ENCODE measurements at places on chromosomes 13 and 19.

DNA sequence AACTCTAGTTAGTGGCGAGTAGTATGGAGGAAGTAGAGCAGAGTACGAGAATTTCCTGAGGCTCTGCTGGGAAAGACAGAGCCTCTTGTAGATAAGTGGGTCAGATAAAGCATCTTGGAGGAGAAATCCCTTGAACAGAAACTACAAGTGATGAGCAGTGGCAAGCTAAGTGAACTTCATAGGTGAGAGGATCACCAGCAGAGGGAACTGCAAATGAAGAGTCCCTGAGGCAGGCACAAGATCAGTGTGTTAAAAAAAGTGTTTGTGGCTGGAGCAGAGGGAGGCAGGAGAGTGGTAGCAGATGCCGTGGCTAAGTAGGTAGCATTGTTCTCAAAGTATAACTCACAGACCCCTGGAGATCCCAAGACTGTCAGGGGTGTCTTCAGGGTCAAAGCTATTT is 437.6 kb downstream of the HS6ST3 start:
- DNase-seq, result no peak

DNA sequence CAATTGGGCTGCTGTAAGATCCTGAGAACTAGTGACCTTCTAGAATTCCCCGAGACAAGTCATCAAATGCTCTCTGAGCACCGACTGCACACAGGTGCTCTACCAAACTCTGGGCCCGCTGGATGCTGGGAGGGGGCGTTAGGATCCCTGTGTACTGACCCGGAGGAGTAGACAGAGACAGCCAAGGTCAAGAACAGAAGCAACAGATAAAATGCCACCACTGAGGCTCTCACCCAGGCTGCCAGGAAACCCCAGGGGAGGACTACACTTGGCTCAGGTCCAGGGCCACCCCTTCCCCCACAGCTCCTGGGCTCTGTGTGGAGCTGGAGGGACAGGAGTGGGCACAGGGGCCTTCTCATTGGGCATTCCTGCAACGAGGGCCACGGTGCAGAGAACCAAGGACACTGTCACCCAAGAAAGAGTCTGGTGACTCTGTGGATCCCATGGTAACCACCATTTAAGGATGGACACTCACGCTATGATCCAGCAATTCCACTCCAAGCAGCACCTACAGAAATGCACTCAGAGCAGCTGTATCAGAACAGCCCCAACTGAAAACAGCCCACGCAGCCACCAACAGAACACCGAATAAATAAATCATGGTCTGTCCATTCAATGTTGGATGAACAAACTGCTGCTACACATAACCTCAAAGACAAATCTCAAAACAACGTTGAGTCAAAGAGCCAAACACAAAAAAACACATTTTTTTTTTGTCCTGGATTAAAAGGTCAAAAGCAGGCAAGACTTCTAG is 16.8 kb upstream of the SLC35E1 start:
- no peak for DNase-seq

GRCh38 chr13:113845723-113846635 is 17.9 kb downstream of the GAS6 start:
- DNase-seq, result no peak

GRCh38 chr13:94516456-94516855 is 37.0 kb upstream of the DCT start:
- no peak for DNase-seq

DNA sequence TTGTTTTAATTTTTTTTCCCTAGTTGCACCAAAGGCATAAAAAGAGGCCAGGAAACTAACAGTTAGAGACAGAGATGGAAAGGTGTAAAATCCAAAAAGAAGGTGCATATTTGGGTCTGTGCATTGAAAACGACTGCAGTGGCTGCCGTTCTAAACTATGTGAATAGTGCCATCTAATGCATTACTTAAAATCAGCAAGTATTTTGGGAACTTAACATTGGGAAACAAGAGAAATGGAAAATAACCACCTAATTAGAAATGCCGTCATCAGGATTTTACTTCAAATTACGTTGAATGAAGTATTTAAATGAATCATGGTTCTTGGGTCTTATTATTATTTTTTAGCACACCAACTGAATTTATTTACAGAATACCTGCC is 189.5 kb upstream of the MIR17HG start:
- no peak for DNase-seq

DNA sequence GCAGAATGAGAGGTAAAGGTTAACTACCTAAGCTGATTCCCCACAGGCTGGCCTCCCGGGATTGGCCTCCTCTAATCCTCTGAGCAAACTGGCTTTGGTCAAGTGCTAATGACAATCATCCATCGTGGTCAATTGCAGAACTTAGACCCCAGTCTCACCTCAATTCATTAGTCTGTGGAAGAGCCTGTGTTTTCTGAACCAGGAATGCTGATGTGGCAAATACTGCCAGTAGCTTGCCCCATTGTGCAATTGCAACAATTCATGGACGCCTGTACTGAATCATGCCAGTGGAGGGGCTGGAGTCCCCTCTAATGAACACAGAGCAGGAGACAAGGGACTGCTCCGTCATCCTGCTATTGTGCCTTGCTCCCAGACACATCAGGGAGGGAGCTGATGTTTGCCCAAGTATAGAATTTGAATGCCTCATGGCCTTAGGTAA is 1256.5 kb downstream of the EFNB2 start:
- DNase-seq, result no peak

GRCh38 chr19:50167314-50167721 is 4.2 kb upstream of the IZUMO2 start:
- DNase-seq, result no peak

- no peak for DNase-seq
Measured at GRCh38 chr19:35986664-35987570, 8.1 kb upstream of the SDHAF1 start.

GRCh38 chr13:94408314-94409036 is 71.0 kb downstream of the DCT start:
- DNase-seq, result no peak

GRCh38 chr19:55270172-55270942 is 9.6 kb downstream of the HSPBP1 start:
- no peak for DNase-seq

DNA sequence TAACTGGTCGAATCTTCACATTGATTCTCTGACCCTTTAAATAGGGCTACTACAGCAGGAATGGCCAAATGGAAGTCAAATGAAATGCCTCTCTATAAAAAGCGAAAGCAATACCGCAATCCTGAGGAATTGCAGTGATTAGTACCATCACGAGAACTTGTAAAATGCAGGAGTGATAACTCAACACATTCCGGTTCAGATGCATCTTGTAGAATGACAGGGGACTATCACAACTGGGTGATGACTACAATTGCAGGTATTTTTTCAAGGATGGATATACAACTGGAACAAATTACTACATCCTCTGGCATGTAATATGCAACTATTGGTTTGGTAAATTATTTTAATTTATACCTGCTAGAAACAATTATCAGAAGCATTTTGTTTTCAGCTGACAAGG is 140.4 kb downstream of the PCDH20 start:
- DNase-seq, result no peak

GRCh38 chr13:109654341-109655205 is 131.8 kb downstream of the IRS2 start:
- no peak for DNase-seq

GRCh38 chr19:10782795-10783194 is 53.2 kb downstream of the TMED1 start:
- no peak for DNase-seq

DNA sequence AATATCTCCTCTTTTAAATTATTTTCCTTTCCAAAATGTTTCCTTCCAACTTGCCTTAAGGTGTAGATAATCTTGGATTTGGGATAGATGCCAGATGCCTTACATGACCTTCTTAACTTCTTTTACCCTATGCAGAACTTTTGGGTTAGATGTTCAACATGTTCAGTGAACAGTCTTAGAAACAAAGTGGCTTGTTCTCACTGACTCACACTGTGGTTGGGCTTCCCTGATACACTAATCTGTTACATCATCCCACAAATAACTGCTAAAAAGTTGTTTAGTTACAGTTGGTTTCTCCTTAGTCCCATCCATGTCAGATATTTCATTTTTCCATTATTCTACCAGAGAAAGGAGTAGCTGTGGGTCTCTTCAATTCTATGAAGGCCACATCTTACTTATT is 2638.2 kb downstream of the PCDH9 start:
- no peak for DNase-seq

- no peak for DNase-seq
Measured at GRCh38 chr19:30647891-30648720, 275.9 kb downstream of the ZNF536 start.

DNA sequence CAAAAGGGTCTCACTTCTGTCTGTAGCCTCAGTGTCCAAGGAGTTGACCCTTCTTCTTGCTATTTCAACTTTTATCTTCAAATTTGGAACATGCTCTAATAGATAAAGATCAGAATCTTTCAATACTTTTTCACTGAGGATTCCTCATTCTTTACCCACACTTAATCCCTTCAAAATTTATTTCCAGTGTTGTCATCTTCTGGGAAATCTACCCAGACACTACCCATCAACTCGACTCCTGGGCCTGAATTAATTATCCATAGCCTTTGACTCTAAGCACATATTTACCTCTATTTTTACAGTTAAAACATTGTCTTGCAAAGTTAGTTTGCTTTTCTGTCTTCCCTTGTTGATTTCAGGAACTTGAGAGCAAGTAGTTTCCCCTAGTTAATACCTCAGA is 1022.5 kb downstream of the PCDH9 start:
- DNase-seq, result no peak

DNA sequence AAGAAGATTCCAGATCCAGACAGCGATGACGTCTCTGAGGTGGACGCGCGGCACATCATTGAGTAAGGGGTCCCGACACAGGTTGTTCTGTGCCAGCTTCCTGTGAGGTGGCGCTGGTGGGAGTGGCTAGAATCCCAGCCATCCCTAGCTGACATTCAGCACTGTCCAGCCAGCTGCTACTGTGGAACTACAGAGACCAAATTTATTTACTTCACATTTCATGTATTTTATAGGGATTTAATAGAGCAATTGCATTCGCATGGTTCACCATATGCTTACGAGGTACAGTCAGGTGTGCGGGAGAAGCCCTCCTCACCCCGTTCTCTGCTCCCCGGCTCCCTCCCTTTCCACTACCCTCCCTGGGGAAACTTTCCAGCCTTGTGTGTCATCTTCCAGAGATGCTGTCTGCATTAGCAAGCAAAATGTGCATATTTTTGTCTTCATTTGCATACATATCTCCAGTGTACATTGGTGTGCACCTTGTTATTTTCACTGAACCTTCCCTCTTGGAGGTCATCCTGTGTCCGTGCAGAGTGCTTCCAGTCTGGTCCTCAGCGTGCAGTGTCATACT is 47.2 kb downstream of the SMARCA4 start:
- no peak for DNase-seq

DNA sequence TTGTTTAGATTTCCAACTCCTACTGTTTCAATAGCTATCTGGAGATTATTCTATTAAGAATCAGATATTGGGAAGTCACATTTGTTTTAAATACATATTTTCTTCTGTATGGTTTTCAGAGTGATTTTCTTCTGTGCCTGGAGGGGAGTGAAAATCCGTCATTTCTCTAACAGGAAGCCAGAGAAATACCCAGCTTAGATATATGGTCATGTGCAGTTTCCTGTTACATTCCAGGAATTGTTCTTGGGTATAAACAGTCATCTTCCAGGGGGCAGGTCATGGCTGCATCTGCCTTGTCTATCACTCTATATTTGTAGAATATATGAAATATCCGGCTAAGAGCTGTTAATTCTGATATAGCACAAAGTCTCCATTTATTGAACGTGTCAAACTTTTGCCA is 77.5 kb upstream of the MIR17HG start:
- DNase-seq, result no peak

GRCh38 chr13:34847766-34848165 is 94.3 kb upstream of the NBEA start:
- no peak for DNase-seq

DNA sequence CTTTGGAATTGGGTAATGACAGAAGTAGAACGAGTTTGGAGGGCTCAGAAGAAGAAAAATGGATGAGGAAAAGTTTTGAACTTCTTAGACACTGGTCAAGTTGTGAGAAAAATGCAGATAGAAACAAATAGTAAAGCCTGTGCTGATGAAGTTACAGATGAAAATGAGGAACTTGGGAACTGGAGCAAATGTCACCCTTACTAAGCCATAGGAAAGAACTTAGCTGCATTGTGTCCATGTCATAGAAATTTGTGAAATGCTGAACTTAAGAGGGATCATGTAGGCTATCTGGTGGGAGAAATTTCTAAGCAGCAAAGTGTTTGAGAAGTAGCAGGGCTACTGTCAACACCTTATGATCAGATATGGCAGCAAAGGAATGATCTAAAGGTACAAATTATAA is 289.2 kb upstream of the PCDH9 start:
- no peak for DNase-seq

GRCh38 chr19:46297700-46298478 is 1.0 kb downstream of the HIF3A start:
- DNase-seq, result no peak

DNA sequence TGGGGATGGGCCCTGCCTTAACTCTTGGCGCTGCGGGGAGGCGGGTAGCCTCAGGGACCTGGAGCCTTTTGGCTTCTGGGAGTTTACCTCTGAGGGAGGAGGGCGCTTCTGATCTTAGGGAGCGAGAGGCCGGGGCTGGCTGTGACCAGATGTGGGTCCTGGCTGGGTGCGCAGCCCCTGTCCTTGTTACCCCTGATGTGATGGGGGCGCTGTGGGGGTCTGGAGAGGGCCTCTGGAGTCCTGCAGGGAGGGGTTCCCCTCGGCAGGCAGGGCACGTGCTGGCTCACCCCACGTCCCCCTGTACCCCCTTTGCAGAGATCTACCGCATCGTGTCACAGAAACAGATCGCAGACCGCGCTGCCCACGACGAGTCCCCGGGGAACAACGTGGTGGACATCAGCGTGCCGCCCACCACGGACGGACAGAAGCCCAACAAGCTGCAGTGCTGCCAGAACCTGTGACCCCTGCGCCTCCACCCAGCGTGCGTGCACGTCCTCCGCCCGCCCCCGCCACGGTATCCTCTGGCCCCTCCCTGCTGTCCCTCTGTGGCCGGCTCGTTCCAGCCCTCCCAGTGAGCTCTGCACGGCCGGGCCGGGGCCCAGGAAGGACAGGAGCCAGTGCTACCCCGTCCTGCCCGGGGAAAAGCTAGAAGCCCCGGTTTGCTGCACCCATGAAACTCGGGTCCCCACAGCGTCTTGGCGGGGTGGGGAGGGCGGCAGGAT is 9.8 kb upstream of the MARCHF2 start:
- no peak for DNase-seq

DNA sequence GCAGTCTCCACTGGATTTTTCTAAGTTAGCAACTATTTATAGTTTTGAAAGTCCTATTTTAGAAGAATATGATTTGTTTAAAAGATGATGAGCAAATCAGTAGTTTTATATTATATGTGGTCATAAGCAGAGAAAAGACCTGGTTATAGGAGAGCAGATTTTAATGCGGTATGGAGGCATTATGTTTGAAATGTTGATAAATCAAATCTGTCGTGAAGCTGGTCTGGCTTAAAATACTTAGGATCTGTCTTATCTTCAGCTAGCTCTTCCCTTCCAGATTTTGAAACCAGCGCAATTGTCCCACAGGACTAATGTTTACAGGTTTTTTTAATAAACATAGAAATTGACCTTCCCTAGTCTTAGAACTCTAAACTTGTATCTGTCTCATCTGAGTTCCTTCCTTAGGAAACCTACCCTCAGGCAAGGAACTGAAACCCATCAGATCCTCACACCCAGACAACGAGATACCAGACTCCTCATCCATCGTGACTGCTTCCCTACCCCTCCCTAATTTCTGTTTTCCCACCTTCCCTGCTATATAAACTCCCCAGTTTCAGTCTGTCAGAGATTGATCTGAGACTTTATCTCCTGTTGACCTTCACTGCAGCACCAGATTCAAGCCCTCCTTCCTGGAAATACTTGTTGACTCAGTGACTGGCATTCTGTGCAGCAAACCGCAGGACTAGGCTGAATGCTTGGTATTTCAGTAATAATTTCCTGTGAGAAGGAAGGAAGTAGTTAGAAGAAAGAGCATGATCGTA is 37.8 kb upstream of the CXCL17 start:
- no peak for DNase-seq

Data from cerebellar nuclear complex (tissue), 1 donor.